ENCODE measurements at places on chromosomes 1 and 21.

DNA sequence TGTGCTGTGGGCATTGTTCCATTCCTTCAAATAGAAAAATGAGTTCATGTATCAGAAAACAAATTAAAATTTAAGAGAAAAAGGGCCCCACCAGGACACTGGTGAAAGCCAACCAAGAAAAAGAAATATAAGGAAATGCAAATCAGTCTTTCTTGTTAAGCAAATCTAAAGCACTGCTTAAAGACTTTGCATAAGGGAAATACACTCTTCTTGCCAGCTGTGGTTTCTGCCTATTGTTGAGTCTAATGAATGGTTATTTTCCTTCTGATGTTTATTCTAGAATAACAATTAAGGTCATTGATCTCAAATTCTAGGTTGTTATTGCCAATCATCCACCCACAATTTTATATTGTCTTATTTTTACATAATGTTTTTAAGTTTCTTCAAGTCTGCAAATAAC is 158.6 kb upstream of the SNX7 start:
- DNase-seq, result no peak

- peak; percentile 70 for DNase-seq
Observed at GRCh38 chr1:105243411-105243810, 1493.7 kb downstream of the AMY1C start.

GRCh38 chr1:111481387-111482221 is 7.8 kb downstream of the C1orf162 start:
- DNase-seq, result peak; percentile 35

DNA sequence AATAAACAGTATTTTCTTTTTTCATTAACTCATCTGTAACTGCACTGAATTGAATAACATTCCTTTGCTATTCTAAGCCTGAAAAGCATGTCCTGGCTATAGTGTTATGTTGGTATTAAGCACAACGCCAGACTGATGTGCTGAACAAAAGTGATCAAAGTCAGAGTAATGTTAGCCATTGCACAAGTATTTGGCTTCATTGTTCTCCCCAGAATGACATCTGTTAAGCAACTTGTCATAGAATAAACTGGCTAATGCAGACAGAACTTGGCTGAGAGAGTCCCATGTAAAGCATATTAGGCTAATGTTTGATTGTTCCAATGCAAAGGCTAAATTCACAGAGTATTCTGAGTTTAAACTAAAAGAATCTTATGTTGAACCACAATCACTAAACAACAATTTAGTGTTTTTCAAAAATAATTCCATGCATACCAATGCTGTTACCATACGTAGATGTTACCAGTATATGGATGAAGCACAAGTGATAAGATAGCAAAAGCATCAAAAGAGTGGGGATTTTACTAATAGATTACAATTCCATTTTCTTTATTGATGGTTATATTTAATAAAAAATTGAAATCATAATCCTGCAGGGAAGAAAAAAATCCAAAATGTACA is 235.3 kb upstream of the DMRTA2 start:
- peak; percentile 4 for DNase-seq

DNA sequence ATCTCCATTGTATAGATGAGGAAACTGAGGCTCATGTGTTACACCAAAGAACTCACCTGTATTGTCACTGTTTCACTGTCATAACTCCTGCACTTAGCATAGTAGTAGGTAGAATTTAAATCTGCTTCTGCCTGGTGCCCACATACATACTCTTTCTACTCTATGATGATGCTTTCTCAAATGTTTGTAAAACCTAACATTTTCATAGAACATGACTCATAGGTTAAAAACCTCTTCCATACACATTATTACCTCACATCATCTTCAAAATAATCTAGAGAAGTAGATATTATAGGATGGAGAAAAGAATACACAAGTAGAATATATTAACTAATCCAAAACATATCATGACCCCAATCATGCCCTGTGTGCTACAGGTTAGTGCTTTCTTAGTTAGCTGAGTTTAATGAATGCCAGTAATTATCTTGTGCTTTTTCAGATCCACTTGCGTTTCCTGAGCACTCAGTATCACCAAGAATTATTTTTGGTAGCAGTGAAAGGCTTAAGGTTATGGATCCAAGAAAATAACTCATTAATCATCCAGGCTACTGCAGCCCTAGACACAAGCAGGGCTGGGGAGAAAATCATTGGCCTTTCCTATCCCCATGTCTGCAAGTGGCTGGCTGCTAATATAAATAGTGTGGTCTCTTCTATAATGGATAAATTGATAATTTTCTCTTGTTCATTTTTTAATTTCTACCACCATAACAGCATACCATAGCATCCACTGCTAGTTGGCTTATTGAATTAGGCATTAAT is 156.9 kb downstream of the LRRC40 start:
- no peak for DNase-seq

DNA sequence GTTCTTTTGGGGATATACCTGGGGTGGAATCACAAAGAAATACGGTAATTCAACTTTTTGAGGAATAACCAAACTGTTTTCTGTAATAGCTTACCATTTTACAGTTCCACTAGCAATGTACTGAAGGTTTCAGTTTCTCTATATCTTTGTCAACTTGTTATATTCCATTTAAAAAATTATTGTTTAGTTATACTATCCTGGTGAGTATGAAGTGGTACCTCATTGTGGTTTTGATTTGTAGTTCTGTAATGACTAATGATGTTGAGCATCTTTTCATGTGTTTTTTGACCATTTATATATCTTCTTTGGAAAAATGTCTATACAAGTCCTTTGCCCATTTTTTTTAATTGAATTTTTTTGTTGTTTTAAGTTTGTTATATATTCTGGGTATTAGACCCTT is 39.4 kb downstream of the MAST2 start:
- no peak for DNase-seq

GRCh38 chr1:51514733-51515132 is 4.3 kb downstream of the EPS15 start:
- DNase-seq, result no peak

DNA sequence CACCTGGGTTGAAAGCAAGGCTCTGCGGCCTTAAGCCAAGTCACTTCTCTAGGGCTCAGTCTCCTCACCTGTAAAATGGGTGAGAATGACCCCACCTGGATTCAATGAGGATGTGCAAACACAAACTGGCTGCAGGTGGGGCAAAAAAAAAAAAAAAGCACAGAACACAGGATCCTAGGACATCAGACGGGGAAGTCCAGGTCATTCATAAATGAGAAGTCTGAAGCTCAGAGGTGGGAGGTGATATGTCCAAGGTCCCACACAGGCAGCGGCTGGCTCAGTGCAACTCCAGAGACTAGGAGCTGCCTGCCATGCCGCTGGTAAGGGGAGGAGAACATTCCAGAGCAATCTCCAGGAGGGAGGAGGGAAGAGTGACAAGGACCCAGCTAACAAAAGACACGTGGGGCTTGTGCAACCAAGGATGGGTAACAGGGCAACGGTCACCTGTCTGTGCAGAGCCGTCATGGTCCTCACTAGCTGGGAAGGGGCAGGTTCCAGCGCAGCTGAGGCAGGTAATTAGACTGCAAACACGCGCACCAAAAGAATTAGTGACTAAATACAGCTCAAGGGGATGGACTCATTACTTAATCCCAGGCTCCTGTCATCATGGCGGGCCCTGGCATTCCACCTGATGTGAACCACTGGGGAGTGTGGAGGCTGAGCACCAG is 19.5 kb downstream of the IFFO2 start:
- DNase-seq, result no peak

DNA sequence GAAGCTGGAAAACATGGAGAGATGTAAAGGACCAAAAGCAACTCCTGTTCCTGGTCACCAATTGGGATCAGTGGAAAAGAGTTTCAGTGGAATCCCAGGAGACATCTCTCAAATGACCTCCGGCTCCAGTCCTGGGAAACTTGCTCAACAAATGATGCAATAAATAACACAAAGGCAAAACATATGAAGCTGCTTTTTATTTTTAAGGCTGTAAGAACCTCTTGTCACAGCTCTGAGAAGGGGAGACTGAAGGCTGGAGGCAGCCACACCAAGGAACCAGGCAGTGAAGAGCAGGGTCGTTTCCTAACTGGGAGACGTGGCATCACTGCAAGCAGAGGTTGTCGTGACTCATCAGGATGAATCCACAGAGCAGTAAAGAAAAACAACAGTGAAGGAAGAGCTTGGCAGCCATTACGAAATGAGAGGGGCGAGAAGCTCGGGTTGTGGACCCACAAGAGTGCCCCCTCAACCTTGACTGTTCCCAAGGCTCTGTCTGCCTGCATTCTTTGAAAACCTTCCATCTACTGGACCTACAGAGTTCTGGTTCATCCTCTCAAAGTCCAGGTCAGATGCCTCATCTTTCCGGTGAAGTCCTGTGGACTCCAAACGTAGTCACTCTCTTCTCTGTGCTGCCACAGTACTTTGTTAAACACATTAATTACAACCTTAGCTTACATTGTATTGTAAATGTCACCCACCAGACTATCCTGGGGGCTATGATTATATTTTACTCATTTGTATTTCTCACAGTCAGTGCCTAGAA is 32.1 kb downstream of the JAK1 start:
- DNase-seq, result no peak

DNA sequence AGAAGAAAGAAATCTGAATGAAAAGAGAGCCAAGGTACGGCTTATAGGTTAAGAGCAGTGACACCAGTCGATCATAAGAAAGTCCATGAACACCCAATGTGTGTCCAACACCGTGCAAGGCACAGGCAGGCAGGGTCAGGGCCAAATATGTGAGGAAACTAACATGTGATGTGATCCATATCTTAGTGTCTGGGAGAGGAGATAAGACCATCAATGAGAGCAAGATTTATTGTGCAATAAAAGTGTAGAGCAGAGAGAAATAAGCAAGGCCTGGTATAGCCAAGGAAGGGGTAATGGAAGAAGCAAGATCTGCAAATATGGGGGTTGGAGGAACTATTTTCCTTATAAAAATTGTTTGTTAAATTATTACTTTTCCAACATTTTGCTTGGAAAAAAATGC is 198.8 kb downstream of the CRB1 start:
- no peak for DNase-seq
